ENCODE measurements at places on chromosomes 6 and 20. TPM values are rescaled to one million over a fixed set of nuclear protein-coding genes. Genes with fewer than 3 reads are reported as not detected.

- DNase-seq, result no peak
Measured at GRCh38 chr6:34025861-34026260, 120.0 kb downstream of the GRM4 start.

DNA sequence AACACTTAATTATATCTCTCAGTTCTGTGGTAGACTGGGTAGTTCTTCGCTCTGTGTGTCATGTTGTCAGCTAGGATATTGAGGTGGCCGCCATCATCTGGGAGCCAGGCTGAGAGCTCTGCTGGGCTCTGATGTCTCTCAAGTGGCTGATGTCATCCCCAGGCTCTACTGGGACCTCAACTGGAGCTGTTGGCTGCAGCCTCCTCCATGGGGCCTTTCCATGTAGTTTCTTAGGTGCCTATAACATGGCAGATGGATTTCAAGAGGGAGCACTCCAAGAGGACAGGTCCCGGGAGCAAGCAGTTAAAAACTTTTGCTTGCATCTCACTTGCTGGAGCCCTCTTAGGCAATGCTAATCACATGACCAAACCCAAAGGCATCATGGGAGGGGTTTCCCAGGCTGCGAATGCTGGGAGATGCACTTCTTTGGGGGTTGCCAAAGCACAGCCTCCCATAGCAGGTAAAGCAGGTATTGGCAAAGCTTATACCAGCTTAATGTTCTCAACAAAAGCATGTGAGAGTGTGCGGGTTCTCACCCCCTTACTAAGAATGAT, 129.8 kb downstream of the TMEM242 start:
- no peak for DNase-seq

GRCh38 chr20:32297439-32297838, 20.0 kb downstream of the KIF3B start:
- DNase-seq, result no peak

DNA sequence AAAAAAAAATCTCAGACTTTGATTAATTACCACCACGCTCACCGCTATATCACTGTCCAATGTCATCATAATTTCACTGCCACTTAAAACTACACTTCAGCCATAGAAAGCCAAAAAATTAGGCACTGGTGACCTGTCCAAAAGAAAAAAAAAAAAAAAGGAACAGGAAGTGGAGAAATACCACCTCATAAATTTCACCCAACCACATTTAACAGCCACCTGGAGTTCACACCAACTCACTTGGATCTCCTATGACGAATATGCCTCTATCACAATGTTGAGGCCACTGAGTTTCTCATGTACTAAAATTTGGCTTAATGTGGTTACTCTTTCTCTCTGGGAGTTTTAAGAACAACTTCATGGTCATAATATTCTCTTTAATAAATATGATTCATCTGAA, 237.5 kb upstream of the RSPO3 start:
- no peak for DNase-seq

Gene ARMH2
- total RNA-seq, result not detected

DNA sequence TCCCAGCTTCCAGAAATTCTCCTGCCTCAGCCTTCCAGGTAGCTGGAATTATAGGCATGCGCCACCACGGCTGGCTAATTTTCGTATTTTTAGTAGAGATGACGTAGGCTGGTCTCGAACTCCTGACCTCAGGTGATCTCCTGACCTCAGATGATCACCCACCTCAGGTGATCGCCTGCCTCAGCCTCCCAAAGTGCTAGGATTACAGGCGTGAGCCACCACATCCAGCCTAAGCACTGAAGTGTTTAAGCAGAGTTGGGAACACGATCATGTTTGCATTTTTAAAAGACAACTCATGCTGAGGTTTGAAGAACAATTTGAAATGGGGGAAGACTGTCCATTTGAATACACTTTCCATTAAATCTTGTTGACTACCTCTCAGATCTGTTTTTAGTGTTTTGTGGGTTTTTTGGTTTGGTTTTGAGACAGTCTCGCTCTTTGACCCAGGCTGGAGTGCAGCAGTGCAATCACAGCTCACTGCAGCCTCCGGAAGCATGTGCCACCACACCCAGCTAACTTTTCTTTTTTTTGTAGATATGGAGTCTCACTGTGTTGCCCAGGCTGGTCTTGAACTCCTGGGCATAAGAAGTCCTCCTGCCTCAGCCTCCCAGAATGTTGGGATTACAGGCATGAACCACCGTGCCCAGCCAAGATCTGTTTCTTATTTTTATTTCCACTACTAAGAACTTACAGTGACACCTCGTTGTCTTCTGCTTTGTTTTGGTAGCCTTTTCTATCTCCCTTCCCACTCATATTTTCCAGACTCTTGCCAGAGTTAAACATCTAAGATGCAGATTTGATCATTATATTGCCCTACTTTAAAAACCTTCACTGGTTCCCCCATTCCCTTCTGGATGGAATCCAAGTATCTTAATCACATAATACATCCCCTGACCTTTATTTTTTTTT, 5.5 kb downstream of the CASP8AP2 start:
- peak; percentile 37 for DNase-seq

GRCh38 chr6:134795001-134795400, 154.9 kb downstream of the ALDH8A1 start:
- no peak for DNase-seq

GRCh38 chr20:62382306-62383198, 4.4 kb upstream of the RPS21 start:
- DNase-seq, result peak; percentile 51

DNA sequence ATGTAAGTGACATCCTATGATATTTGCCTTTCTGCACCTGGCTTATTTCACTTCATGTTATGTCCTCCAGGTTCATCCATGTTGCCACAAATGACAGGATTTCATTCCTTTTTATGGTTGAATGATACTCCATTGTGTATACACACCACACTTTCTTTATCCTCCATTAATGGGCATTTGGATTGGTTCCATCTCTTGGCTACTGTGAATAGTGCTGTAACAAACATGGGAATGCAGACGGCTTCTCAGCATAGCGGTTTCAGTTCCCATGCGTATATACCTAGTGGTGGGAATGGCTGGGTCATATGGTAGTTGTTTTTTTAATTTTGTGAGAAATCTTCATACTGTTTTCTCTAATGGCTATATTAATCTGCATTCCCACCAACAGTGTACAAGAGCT, 14.8 kb downstream of the MTHFD1L start:
- DNase-seq, result no peak

- no peak for DNase-seq
Measured at GRCh38 chr6:109284675-109285074, 97.6 kb downstream of the CD164 start.

Gene OPN5
- total RNA-seq, result not detected

DNA sequence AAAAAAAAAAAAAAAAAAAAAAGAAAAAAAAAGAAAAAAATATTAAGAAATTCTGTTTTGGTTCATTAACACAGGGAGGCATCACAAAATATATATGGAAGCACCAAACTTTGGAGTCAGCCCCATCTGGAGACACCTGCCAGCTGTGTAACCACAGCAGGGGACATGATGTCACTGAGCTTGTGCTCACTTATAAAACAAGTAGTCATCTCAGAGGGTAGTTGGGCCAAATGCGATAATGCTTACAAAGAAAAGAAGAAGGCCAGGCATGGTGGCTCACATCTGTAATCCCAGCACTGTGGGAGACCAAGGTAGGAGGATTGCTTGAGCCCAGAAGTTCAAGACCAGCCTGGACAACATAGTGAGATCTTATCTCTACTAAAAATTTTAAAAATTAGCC, 1.1 kb upstream of the BNIP5 start:
- no peak for DNase-seq

DNA sequence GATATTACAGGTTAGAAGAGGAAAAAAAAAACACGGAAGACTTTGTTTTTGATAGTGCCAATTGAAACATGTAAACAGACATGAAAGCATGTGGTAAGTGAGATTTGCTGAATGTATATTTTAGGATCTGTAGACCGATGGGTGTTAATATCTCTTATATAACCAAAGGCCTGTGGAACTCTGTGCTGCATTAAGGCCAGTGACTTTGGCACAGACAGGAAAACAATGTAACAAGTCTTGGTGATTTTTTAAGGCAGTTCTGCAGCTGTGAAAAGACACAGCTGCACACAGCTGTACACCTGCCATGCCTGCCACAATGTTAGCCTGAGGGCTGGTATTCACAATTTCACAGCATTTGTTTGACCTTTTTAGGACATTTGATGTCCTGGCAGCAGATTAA, 6.1 kb downstream of the SOBP start:
- no peak for DNase-seq

Gene EPHA7
- total RNA-seq, result not detected

Gene CRISP2
- not detected for total RNA-seq

- DNase-seq, result peak; percentile 91
Measured at GRCh38 chr6:100175814-100176310, 181.8 kb upstream of the MCHR2 start.

Gene PRL
- not detected for total RNA-seq

GRCh38 chr6:80959034-80959433, 793.4 kb downstream of the TENT5A start:
- DNase-seq, result no peak

GRCh38 chr20:24359321-24360027, 110.0 kb upstream of the SYNDIG1 start:
- DNase-seq, result no peak

DNA sequence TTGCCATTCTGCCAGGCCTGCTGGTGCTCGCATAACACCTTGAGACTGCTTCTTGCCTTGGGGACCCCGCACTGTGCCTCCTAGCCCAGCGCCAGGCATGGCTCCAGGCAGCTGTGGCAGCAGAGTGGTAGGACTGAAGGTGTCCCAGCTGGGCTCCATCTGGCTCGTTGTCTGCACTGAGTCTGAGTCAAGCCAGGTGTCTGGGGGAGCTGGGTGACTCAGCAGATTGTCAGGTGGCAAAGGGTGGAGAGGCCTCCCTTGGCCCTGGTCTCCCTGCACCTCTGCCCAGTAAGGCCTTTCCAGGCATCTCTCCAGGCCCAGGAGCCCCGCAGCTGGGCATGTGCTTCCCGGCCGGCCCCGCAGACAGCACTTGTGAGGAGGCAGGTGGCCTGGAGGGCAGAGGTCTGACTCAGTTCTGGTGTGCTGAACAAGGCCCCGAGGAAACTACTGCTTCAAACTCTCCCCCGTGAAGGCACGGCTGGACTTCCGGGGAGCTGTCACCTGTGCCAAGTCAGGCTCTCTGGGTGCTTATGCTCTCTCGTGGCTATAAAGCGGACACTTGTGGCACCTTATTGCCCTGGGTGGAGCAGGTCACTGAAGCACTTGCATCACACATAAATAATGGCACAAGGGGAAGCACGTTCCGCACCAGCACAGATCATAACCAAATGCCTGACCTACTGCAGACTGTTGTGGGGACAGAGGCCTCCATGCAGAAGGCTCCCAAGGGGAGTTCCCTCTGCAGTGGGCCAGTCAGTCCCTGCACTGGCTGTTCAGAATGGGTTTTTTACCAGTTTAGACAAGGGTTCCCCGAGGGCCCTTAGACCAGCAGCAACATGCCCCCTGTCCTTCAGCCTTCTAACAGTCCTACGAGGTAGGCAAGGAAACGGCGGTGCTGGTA, 27.5 kb downstream of the FOXC1 start:
- DNase-seq, result no peak

DNA sequence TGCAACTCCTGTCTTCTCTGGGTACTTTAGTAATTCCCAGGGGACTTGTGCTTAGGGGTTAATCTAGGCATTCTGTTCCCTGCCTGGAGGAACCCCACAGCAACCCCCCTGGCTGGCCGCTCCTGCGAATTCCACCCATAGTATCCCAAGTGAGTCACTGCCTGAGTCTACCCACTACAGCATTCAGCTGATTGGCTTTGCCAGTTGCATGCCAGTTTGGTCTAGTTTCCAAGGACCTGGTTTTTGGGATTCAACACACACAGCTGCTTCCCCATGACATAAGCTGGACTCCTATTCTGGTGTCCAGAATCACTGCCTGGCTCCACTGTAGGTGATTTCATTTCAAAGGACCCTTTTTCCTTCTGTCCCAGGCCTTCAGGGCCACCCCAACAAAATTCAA, 40.3 kb downstream of the PLCG1 start:
- peak; percentile 94 for DNase-seq

Gene SSR1
- 283 TPM for total RNA-seq

DNA sequence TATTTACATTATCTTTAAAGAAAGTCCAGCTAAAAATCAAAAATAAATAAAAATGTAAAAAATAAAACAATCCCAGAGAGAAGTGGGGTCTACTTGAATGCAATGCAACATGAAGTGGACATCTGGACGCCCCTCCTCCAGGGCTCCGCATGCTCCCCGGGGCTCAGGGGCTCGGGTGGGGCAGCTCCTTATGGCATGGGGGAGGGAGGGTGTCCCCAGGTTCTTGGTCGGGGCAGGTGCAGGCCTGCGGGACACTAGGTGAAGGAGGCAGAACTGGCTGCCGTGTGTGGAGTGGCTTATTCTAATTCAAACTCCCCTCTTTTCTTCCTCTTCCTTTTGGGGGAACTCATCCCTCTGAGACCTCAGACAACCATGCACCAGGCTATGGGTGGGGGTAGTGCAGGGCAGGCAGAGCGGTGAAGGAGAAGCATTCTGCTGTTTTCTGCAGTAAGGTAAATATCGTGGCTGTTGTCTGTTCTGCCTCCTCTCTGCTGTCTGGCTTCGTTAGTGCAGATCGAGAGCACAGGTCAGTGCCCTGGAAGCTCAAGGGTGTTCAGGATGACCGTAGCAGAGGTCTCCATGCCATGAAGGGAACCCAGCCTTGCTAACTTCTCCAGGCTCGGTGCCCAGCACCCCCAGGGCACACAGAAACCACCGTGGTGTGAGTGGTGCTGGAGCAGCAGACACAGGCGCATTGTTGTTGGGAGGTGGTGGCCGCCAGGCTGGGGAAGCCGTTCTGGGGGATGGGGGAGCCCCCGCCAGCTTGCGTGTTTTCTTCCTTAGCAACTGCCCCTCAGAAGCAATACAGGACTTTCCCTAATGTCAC, 82.6 kb downstream of the TTLL2 start:
- no peak for DNase-seq

GRCh38 chr6:93900142-93900541, 480.8 kb upstream of the EPHA7 start:
- DNase-seq, result no peak

DNA sequence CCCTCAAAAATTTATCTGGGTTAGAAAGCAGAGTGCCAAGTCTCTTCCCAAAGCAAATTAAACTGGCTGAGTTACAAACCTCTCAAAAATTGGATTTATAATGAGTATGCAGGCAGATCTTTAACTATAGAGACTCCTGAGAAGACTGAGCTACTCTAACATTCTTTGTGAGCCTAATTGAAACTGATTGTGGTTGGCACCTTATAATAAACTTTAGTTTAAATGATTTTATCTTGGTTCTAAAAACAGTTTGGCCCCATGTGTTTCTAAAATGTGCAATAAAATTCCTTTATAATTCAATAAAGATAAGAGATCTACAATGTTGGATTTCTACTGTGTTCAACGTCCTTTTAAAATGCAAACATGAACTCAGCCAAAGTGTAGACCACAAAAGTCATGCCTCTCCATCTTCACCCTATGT, 480.2 kb upstream of the RNF217 start:
- no peak for DNase-seq

Gene PBOV1
- total RNA-seq, result not detected

DNA sequence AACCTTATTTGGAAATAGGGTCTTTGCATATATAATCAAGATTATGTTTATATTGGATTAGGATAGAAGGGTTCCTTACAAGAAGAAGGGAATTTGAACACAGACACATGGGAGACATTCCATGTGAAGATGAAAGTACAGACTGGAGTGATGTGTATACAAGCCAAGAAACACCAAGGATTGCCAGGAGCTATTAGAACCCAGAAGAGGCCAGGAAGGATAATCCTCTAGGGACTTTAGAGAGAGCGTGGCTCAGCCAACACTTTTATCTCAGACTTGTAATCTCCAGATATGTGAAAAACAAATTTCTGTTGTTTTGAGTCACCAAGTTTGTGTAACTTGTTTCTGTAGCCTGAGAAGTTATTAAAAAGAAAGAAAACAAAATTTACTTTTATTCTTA, 1173.9 kb upstream of the CITED2 start:
- DNase-seq, result no peak

Measured in HFFc6 (cell line).